ENCODE measurements at places on chromosomes 4 and X. TPM values are rescaled to one million over a fixed set of nuclear protein-coding genes. Genes with fewer than 3 reads are reported as not detected.

The RXFP1 gene
- total RNA-seq, result 1.5 TPM

The CENPVL1 gene
- not detected for total RNA-seq

The CFAP47 gene
- not detected for total RNA-seq

The ITM2A gene
- 89.4 TPM for total RNA-seq

DNA sequence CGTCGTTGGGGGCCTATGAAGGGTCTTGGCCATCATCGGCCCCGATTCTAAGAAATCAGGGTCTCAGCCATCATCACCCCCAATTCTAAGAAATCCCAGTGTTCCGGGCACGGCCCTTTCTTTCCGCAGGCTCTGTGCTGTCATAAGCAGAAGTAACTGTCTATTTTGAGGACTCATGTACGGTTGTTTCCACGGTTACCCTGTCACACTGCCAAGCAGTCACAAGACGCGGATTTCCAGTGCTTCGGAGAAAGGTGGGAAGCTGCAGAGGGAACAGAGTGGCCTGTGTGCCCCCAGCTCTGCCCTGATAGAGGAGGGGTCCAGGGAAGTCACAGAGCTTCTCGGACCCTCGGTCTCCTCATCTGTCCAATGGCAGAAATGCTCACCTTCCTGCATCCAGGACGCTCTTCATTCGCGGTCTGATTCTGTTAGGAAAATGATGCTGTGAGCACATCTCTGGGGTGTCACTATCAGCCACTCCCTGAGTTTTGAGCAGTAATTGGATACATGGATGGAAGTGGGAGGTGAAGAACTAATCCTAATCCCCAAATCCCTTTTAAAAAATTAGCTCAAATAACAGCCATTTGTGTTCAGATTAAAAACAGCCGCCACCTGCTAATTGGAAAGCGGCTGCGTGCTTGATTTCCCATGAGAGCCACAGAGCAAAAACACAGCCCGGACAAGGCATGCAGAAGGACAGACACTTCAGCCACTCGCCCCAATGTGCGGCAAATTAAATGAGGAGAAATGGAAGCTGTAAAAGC, 73.1 kb downstream of the WFS1 start:
- H3K4me3 ChIP-seq, result no peak overlapping the region
- H3K27ac ChIP-seq, result no peak overlapping the region
- H3K27me3 ChIP-seq, result no peaks in the 10 kb centered on the region
- H3K36me3 ChIP-seq, result no peaks in the 10 kb centered on the region

- no peak overlapping the region for H3K4me3 ChIP-seq
- H3K27me3 ChIP-seq, result no peaks in the 10 kb centered on the region
- H3K4me1 ChIP-seq, result peaks cover 4% of the 10 kb centered on the region
- H3K36me3 ChIP-seq, result no peaks in the 10 kb centered on the region
These were observed 4.8 kb downstream of the AVPR2 start for GRCh38 chrX:153909024-153909979.

DNA sequence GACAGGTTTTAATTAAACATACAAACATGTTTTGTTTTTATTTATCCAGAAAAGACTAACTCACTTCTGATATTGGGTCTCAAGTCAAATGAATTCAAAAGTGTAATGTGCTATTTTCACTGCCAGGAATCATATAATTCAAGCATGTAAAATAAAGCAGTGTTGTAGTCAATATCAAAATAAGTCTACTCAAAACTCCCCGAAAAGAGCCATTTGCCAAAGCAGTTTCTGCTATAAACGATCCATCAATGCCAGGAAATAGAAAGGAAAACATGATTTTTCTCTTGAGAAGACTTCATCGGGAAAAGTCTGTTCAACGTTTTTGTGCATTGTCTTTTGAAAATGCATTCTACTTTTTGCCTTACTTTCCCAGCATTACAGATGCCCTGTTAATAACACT, 633.3 kb downstream of the FAT4 start:
- no peaks in the 10 kb centered on the region for H3K27me3 ChIP-seq
- no peak for DNase-seq
- H3K36me3 ChIP-seq, result no peaks in the 10 kb centered on the region
- H3K27ac ChIP-seq, result no peak overlapping the region
- no peaks in the 10 kb centered on the region for H3K4me1 ChIP-seq
- H3K4me3 ChIP-seq, result no peak overlapping the region

DNA sequence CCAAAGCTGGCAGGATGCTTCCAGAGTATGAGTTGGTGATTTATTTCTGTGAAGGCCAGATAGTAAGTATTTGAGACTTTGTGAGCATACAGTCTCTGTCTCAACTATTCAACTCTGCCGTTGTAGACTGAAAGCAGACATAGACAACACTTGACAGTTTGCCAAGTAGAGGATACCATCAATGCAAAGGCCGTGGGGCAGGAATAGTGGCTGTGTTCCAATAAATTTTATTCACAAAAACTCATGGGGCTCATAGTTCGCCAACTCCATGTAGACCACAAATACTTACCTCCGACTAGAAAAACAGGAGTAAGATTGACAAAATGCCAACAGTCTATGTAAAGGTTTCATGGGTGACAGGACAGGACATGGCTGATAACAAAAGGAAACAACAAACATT, 3.7 kb upstream of the PIR start:
- H3K27ac ChIP-seq, result no peak overlapping the region
- no peak overlapping the region for H3K4me3 ChIP-seq
- no peaks in the 10 kb centered on the region for H3K27me3 ChIP-seq
- no peaks in the 10 kb centered on the region for H3K36me3 ChIP-seq
- no peak for DNase-seq

- H3K36me3 ChIP-seq, result no peaks in the 10 kb centered on the region
- no peak overlapping the region for H3K27ac ChIP-seq
- no peak for DNase-seq
These were observed 40.1 kb upstream of the SPOCK3 start for GRCh38 chr4:167274351-167274750.

DNA sequence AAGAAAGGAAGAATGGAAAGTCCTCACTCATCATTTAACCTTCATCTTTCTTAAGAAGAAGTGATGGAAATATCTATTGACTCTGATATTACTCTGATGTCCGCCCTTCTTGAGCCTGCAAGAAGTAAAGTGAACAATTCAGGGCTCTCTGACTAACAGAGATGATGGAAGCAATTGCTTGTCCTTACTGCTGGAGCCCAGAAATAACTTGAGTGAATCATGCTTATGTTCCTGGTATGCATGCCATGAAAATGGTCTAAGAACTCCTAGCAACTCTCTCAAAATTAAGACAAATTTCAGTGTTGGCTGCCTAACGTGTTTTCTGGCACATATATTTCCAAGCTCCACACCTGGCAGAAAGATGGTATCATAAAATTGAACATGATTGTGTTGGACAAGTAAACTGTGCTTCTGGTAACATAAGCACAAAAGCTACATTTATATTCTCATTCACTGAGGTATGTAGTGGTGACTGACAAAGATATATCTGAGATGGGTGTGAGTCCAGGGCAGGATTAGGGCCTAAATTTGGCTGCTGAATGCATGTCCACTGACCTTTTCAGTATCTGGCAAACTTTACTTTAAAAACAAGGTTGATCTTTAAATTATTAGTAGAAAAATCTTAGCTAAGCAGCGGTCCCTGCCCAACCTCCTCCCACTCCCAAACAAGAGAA, 109.2 kb upstream of the OTUD4 start:
- H3K4me3 ChIP-seq, result no peak overlapping the region
- H3K4me1 ChIP-seq, result no peaks in the 10 kb centered on the region
- no peak overlapping the region for H3K27ac ChIP-seq
- H3K36me3 ChIP-seq, result no peaks in the 10 kb centered on the region
- no peaks in the 10 kb centered on the region for H3K27me3 ChIP-seq
- no peak for DNase-seq

GRCh38 chr4:125101719-125102118, 213.0 kb upstream of the FAT4 start:
- peaks cover 4% of the 10 kb centered on the region for H3K4me1 ChIP-seq
- no peak overlapping the region for H3K4me3 ChIP-seq
- DNase-seq, result no peak
- H3K36me3 ChIP-seq, result no peaks in the 10 kb centered on the region

DNA sequence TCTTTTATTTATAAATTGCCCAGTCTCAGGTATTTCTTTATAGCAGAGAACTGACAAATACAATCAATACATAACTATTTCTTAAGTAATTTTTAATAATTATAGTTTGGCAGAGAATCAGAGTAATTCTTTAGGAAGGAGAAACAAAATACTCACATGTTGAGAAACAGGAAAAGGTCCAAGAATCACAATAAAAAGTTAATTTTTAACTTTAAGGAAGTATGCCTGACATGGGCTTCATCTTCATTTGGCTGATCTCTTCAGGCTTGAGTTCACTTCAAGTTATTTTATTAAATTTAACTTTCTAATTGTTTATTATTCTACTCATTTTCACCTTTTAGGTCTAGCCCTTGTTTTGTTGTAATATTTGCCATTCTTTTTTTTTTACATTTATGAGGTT, 36.1 kb upstream of the RNF150 start:
- no peaks in the 10 kb centered on the region for H3K4me1 ChIP-seq
- H3K4me3 ChIP-seq, result no peak overlapping the region
- H3K27me3 ChIP-seq, result no peaks in the 10 kb centered on the region

Data from vagina (tissue), 2 donors.